BE2C (cell line): ENCODE measurements at places on chromosomes 2 and 18.

DNA sequence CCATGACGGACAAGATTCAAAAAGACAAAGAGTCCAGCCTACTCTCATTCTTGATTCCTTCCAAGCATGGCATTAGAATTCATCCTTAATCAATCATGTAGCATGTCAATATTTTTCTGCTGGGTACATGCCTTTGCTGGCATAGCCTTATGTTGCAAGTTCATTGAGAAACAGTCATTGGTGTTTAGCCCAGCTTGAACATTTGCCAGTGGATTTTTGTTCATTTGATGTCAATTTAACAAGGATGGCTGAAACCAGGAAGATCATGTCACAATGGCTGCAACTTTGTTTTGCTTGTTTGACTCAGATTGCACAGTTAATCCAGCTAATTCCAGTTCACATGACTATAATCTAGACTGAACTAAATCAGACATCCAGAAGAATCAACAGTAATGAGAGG lies 1132.2 kb downstream of the LRP1B start:
- no peak for DNase-seq

DNA sequence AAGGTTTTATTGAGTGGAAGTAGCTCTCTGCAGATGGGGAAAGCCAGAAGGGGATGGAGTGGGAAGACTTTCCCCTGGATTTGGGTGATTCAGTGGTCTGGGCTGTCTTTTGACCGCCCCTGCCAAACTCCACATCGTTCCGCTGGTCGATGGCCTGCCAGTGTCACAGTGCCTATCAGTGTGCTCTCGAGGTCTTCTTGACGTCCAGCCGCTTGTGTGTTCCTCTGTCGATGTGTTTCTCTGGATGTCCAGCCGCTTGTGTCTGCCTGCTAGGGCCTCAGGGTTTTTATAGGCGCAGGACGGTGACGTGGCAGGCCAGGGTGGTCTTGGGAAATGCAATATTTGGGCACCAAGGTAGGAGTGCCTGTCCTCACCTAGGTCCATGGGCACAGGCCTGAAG lies 1371.4 kb upstream of the PIK3C3 start:
- DNase-seq: no peak

DNA sequence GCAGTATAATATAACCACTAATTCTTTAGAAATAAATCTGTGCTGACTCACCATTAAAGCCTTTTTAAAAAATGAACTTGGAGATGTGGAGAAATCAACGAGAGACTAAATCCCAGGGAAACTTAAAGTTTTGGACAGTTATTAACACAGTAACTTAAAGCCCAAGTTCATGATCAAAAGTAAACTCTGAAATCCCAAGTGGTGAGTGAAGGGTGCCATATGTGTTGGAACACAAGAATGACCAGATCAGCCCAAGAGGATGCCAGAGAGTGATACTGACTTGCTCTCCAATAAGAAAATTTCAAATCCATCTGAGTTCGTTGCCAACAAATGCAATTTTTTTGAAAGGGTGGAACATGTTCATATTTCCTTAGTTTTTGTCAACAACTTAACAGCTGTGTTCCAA lies 838.1 kb upstream of the ACVR2A start:
- DNase-seq: no peak

DNA sequence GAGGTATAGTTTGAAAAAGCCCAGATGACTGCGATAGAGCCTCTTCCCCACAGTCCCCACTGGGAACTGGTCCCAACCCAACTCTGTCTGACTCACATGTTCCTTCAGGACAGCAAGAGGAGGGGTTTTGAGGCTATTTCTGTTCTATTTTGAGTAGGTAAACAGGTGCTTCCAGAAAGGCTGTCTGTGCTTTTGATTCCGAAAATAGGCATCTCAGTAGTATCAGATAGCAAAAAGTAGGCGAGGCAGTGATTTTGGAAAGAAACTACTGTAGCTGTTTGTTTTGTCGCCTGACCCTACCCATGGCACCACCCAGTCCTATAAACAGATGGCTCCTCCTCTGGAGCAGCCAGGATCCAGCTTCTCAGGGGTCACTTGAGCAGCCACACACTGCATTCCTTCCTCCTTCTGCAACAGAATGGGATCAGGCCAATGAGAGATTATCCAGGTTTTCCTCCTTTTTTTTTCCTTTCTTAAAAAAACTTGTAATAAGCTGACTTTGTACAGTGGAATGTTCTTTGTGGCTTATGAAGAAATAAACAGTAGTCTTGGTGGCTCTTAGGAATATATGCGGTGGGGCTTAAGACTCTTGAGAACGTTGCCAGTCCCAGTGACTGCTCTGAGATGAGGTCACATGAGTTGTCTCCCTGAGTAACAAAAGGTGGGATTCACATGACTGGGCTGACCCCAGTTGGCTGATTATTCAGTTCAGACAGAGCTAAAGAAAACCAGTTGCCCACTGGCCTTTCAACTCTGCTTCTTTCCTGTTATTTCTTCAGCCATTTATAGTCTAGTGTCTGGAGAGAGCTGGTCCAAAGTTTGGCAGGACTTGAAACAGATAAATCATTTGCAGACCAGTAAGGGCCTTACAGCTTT lies 98.6 kb downstream of the KCNS3 start:
- no peak for DNase-seq

GRCh38 chr18:63506336-63506646 lies 29.5 kb downstream of the SERPINB5 start:
- no peak for DNase-seq

GRCh38 chr18:51447351-51448342 lies 250.2 kb upstream of the MEX3C start:
- no peak for DNase-seq

DNA sequence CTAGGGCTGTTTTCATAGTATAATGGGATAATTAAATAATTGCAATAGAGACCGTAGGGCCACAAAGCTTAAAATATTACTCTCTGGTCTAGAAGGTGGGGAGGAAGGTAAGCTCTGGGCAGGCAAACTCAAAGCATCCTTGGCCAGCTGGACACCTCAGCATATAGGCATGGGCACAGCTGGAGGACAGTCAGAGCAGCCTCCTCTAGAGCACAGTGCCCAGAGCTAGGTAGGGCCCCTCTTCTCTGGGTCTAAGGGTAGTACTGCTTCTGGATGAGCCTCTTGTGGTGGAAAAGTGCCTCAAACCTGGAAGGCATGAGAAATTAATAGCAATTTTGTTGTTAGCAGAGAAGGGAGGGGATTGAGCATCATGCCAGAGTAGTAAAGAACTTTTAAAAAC lies 291.3 kb upstream of the FBXO11 start:
- DNase-seq: no peak

DNA sequence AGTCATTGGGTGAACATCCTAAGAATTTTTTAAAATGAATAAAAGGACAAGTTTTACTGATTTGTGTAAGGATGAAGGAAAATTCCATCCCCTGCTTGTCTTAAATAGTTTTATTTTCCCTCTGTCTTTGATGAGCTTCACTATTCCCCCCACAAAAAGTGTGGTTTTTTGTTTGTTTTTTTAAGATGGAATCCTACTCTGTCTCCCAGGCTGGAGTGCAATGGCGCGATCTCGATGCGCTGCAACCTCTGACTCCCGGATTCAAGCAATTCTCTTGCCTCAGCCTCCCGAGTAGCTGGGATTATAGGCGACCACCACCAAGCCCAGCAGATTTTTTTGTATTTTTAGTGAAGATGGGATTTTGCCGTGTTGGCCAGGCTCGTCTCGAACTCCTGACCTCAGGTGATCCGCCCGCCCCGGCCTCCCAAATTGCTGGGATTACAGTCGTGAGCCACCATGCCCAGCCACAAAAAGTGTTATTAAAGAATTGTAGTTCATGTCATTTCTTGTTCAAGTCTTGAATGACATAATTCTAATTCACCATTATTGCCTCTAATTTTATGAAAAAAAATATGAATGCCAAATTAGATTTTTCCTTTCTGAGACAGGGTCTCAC lies 91.7 kb downstream of the AGPS start:
- no peak for DNase-seq

- DNase-seq: peak; percentile 84
These were observed 2.4 kb upstream of the FOSL2 start for GRCh38 chr2:28390241-28390745.

DNA sequence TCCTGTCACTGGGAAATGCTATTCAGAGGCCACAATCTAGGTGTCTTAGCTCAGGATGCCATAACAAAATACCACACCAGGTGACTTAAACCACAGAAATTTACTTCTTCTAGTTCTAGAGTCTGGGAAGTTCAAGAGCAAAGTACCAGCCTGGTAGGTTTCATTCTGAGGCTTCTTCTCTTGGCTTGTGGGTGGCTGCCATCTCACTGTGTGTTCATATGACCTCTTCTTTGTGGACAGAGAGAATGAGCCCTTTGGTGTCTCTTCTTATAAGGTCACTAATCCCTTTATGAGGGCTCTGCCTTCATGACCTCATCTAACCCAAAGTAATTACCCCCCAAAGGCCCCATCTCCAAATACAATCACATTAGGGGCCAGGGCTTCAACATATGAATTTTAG lies 57.3 kb downstream of the RHOB start:
- DNase-seq: no peak

DNA sequence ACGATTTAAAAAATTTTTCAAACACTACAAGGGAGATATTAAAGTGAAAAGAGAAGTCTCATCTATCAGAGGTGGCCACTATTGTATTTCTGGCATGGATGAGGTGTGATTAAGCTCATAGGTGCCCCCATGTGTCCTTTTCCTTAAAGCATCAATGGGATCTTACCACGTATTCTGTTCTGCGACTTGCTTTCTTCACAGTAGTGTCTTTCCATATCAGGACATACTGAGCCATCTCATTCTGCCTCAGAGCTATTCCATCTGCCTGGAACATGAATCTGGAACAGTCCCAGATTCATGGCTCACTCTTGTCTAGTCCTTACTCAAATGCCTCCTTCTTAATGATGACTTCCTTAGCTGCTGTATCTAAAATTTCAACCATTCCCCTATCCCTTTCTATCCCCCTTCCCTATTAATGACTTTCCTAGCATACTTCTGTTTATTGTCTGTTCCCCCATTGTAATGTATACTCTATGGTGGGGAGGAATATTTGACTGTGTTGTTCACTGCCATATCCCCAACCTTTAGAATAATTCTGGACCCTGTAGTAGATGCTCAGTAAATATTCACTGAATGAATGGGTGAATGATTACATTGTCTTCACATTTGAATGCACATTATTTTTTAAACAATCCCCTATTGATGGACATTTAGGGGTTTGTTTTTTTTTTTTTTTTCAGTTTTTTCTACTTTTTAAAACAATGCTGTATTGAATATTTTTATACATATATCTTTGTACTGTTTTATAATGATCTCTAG lies 11.1 kb downstream of the STAMBP start:
- no peak for DNase-seq

DNA sequence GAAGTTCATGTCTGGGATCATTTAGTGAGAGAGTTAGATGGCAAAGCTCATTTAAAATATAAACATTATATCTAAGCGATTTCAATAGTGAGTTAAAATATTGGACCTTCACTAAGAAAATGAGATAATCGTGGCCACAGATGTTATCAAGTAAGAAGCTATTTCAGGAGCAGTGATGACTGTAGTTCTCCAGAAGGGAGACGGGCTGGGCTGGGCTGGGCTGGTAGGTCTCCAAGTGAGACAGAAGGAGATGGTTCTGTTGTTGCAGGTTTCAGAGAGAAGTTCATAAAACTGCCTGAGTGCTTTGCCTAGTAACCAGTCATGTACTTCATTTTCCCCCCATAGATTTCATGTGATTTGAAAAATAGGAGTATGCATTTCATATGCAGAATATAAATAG lies 130.1 kb upstream of the DAPL1 start:
- DNase-seq: no peak

DNA sequence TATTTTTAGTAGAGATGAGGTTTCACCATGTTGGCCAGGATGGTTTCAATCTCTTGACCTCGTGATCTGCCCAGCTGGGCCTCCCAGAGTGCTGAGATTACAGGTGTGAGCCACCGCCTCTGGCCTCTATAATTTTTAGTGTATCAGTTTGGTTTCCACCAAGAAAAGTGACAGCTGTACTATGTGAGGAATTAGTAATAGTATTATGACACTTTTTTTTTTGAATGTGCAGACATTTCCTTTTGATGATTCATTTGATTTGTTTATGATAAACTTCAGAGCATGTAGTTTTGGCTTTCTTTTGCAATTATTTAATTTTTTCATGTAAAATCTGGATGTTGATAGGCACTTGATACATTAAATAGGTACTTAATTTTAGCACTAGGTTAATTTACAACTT lies 61.5 kb downstream of the PTPN4 start:
- no peak for DNase-seq

- no peak for DNase-seq
These were observed 81.7 kb upstream of the HK2 start for GRCh38 chr2:74751981-74752851.

DNA sequence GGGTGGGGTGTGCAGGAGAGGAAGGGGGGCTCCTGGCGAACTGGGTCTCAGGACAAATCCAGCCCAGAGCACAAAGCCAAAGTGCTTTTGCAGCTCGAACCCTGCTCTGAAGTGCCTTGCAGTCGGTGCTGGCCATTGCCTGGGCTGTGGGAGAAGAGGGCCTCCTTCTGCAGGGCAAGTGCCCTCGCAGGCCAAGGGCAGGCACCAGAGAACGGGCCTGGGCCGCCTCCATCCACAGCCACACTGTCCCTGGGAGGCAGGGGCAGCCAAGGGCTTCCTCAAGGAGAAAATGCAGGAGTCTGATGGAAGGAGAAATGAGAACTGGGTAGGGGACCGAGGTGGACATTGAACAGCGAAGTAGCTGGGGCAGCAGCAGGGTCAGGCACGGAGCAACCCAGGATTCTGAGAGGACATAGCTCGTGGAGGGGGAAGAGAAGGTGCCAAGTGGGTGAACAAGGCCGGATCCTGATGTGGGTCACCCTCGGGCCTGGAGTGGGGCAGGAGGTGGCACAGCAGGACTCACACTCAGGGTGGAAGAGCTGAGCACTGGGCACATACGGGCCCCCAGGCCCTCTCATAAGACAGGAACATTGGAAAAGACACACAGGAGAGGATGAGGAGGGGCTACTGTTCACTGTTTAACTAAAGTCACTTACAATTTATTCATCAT lies 312.8 kb upstream of the SALL3 start:
- no peak for DNase-seq

DNA sequence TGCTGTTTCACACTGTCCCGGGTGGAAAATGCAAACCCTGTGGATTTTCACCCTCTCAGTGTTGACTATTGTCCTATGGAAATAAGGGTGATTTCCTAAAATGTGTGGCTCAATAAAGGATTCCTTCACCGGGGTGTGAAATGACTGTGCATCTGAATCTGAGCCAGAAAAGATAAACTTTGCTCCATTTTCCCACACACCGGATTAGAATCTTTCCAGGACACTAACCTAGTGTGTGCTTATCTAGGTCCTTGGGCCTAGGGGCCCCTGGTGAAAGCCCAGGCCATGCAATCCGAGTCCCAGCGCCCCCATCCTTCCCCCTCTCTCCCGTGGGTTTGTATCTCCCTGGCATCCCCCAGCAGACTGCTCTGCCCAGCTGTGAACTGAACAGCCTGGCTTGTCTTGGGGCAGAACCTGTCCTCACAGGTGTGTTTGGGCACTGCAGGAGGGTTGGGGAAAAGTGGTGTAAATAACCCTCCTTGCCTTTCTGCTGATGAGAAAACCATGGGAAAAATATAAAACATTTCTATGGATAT lies 17.3 kb downstream of the KLHL29 start:
- no peak for DNase-seq

- peak; percentile 13 for DNase-seq
These were observed 270.3 kb downstream of the NEDD4L start for GRCh38 chr18:58314284-58314683.

- DNase-seq: no peak
These were observed 14.9 kb downstream of the DPP4 start for GRCh38 chr2:162058973-162059668.

GRCh38 chr2:177123048-177123447 lies 89.5 kb upstream of the HNRNPA3 start:
- DNase-seq: no peak
